ENCODE measurements at places on chromosomes 13 and 19.
A peak's percentile ranks its signal among the peaks of the same experiment; 100 is the strongest.

DNA sequence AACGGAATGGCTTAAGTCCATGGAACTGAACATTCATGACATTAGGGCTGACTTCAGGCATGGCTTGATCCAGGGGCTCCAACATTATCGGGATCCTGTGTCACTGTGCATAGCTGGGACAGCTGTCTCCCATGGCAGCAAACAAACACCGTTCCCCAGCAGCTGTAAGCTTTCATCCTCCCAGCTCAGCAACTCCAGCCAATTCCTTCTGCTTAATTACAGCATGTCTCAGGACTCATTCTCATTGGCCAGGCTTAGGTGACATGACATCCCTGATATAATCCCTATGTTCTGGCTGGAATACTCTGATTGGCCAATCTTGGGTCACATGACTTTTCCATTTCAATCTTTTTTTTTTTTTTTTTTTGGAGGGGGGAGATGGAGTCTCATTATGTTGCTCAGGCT lies 10.9 kb upstream of the TLE5 start:
- DNase-seq = no peak

DNA sequence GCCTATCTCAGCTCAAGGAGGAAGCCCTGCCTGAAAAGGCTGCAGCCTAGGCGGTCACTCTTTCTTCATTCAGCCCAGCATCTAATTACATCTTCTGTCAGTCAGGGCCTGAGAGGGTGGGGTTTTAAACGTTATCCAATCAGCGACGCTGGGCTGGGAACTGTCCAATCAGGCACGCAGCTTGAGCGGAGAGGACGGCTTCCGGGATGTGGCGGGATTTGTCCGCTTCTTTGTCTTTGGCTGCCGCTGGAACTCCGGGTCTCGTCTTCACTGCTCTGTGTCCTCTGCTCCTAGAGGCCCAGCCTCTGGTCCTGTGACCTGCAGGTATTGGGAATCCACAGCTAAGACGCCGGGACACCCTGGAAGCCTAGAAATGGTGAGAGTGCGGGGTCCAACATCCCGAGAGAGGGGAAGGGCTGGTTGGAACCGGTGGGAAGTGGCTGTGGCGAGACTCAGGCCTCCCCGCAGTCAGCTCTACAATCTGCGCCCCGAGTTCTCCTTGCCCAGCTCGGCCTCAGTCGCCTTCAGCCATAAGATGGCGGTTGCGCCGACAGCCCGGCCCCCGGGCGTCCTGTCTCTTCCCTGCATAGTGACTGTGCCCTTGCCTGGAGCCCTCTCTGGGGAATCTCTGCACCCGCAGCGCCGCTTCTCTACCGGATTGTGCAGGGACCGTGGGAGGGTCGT lies at the start of gene ZNF738:
ZNF738 (plus strand) TSS at position 233 of the 684 bp plus-strand sequence; CDS start at position 374, 141 bp downstream.
- peak; percentile 68 for DNase-seq

DNA sequence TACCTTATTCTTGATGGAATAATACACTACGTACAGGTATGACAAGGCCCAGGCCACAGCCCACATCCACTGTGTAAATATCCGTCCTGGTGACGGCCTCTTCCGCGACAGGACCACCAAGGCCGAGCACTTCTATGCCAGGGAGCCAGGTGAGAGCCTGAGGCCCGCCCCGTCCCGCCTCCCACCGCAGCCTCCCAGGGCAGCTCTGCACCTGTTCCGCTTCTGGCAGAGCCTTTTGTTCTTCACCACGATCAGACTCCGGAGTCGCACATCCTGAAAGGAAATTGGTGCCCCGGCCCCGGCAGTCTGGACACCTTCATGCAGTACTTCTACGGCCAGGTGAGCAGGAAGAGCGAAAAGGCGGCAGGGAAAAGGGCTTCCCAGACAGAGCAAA lies 10.6 kb upstream of the ZNF358 start:
- no peak for DNase-seq

- no peak for DNase-seq
These were observed 112.1 kb upstream of the RXFP2 start for GRCh38 chr13:31627097-31627845.

DNA sequence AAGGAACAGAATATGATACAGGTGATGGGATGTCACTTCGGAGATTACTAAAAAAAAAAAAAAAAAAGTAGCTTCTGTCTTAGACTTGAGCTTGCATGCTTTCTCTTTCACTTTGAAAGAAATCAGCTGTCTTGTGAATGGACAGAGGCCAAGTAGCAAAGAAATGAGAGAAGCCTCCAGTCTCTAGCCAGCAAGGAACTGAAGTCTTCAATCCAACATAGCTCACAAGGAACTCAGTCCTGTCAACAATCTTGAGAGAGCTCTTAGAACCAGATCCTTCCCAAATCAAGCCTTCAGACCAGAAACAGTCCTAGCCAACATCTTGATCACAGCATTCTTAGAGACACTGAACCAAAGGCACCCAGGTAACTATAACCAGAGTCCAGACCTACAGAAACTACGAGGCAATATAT lies 7.7 kb downstream of the N4BP2L2 start:
- no peak for DNase-seq

DNA sequence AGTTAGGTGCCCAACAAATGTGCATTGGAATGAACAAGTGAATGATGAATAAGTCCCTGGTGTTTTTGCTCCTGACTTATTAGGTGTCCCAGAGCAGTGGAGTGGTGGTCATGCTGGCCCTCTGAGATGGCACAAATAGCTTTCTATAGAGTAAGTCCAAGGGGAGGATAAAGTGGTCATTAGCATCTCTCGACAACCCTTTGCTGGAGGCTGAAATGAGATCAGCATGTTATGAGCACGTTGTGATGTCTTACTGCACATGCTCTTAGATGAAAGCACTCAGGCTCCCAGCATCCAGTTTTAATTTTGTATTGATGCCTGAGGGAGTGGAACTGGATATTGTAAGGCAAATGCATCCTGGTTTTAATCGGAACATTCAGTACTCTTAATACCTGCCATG lies 326.2 kb downstream of the RFC3 start:
- no peak for DNase-seq

DNA sequence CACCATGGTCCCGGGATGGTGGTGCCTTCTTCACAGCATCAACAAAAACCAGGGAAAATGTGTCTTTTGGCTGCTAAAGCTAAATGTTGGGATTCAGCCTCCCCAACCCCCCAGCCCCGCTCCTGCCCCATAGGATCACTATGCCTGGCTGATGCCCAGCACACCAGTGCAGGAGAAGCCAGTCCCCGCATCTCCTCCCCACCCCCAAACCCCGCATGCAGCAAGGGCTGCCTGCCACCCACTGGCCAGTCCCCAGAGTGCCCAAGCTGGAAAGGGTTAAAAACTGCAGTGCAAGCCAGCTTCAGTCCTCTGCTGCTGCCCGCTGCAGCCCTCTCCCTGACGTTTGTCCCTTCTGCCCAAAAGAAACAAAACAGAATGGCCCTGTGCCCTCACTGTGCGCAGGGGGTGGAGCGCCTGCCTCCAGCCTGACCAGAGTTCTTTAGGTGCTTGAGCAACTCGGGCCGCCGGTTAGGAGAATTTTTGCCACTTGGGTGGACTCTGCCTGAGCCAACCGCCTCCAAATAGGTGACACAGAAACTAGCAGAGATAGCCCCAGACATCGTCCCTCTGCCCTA lies 3.7 kb downstream of the CALM3 start:
- DNase-seq = no peak

- no peak for DNase-seq
These were observed 465.3 kb downstream of the COG6 start for GRCh38 chr13:40120781-40121180.

DNA sequence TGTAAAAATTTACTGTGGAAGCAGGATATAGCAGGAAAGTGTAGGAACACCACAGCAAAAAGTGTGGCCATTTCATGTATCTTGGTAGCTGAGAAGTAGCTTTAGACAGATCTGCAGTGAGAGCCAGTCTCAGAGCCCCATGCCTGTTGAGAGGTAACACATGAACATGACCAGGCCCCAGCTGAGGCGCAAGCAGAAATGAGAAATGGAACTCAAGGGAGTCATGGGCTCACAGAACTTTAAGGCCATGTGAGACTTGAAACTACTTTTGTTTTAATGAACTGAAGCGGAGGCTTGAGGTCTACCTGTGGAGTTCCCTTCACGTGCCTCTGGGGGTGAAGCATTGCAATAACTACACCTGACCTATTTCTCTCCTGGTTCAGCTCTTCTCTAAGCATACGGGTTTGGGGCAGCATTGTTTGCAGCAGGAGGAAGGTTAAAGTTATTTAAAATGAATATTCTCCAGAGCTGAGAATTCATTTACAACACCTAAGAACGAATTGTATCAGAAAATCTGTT lies 3.3 kb downstream of the MYO16 start:
- no peak for DNase-seq

GRCh38 chr19:30373593-30373992 lies 1.4 kb downstream of the ZNF536 start:
- no peak for DNase-seq

DNA sequence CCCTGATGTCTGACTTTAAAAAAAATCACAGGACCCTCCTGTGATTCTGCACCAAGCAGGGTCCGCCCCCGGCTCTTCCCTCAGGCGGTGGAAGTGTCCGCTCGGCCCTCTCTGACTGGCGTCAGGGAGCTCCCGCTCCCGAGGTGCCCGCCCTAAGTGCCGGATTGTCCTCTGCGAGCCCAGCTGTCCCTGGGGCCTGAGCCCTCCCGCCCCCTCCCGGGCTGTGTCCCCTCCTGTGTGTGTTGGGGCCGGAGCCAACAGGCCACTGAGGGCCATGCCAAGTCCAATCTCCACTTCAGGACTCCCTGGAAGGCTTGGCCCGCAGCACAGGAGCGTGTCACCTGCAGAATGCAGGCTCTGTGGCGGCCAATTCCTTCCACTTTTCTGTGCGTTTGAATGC lies 25.4 kb downstream of the MAP2K2 start:
- DNase-seq = no peak

DNA sequence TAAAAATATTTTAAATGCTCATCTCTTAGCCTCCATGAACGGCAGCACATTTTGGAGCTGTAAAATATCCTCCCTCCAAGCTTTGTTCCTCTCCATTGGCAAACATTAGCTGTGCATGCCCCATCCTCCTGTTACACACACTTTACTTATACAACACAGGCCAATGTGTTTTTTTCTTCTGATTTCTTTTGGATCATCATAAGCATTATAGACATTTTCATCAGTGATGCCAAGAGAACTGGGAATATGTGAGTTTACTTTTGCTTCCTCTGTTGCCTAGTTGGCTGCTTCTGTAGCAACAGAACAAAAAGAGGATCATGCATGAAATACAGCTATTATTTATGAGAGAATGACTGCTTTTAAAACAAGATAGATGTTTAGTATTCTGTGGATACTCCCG lies 142.6 kb downstream of the PCDH9 start:
- no peak for DNase-seq

DNA sequence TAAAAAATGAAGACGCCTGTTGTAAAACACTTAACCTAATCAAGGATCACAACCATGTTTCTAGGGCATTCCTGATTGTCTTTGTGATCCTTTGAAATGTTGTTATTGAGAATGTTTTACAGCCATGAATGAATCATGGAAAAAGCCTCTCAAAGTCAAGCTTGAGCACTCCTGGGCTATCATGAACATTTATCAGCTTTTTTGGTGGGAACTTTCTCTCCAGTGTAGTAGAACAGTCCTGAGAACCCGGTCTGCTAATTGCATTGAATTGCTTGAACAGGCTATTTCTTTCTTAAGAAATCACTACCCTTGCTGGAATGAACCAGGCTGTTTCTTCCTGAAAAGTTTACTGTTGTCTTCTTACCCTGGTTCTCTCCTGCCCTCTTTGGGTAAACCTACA lies 516.5 kb downstream of the FGF9 start:
- DNase-seq = no peak

- DNase-seq = no peak
These were observed 329 bp upstream of the ZNF439 start for GRCh38 chr19:11848200-11848593.

- no peak for DNase-seq
These were observed 741.0 kb downstream of the UQCRFS1 start for GRCh38 chr19:28471731-28472510.

- DNase-seq = no peak
These were observed 53.2 kb upstream of the LSM14A start for GRCh38 chr19:34118879-34119748.

DNA sequence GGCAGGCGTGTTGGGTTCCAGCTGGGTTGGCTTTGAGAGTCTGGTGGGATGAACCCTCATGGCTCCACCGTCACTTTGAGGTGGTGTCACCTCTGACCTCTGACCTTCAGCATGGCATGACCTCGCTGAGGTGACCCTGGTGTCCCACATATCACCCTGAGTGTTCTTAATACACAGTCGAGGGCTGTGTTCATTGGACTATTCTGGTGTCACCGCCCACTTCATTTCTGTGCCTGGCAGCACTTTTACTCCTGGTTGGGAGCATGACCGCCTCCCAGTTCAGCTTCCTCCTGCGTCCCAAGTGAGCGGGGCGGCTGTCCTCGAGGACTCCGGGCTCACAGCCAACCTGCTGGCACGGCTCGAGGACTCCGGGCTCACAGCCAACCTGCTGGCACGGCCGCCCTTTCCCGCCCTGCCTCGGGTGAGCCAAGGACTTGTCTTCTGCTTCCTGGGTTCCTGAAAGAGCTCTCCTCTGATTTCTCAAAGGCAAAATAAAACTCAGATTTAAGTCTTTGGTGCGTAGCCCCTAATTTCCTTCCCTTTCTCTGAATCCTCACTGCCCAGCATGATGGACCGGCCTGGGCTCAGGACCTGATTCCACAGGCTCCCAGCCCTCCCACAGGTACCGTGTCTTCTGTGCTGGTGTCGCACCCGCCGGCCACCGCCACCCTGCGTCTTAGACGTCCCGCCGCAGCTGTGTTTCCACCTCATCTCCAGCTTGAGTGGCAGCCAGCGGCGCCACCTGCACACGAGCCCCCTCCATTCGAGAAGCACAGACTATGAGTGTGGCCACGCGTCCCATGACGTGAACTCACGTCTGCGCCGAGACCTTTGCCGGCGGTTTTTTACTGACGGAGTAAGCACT lies 10.4 kb downstream of the ATP4B start:
- no peak for DNase-seq

DNA sequence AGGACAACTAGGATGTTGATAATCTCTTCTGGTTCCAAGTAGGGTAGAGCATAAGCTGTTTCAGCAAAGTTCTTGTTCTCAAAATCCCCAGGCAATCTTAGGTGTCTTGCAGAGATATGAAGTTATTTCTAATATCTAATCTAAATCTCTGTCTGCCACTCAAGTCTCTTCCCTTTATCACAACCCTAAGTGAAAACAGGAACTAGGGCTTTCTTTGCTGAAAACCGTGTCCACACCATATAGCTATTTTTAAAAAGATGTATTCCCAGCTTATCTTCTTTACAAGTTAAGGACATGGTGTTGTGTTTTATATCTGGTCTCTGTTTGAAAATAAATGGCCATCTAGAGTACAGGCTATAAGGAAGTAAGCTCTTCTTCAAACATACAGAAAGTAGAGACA lies 11.3 kb upstream of the RNASEH2B start:
- DNase-seq = no peak

- peak; percentile 35 for DNase-seq
These were observed 5.4 kb upstream of the JSRP1 start for GRCh38 chr19:2261438-2262172.

- DNase-seq = no peak
These were observed 1.1 kb upstream of the LYL1 start for GRCh38 chr19:13103581-13104359.

DNA sequence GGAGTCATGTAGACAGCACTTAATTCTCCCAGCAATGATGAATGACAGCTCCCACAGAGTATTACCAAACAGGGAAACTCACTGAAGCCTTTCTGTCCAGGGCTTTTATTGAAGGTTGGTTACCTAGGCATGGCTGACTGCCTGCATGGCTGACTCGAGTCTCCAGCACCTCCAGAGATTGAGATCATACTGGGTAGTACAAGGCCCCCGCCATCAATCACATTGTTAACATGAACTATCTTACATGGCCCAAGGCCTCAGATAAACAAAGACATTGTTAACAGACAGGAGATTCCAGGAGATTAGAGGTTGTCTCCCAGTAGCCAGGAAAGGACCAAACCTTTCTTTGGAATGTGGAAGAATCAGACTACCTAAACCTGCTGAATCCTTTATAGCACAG lies 128.3 kb upstream of the LSM14A start:
- DNase-seq = no peak

Data from stimulated activated CD4-positive, alpha-beta T cell treated with anti-CD3 and anti-CD28 coated beads, Interleukin-4, amount 100 ng/mL, for 4 hours (primary cell).